BJ (cell line): ENCODE measurements at places on chromosomes 7 and 10. TPM values are rescaled to one million over a fixed set of nuclear protein-coding genes. Genes with fewer than 3 reads are reported as not detected.

DNA sequence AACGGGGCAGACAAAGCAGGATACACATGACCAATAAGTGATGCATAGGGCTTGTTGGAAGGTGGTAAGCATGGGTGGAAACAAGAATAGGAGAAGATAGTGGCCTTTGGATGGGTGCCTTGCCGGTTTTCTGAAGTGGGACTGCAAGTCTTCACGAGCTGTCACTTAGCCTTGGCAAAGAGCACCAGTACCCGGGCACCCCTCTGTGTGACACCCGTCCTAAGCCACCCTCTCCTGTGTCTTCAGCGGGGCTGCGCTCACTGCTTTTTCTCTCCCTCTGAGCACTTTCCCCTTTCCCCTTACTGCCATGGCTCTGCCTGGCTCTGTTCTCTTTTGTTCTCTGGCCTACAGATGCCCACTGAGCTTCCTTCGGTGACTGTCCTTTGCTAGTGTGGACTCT is 399.7 kb upstream of the MKI67 start:
- no peak for DNase-seq

Gene PLPP4
- 30.1 and 35.4 TPM in 2 replicates for polyA plus RNA-seq

Gene TMEM236
- polyA plus RNA-seq, result 0.02 and 0.04 TPM in 2 replicates

DNA sequence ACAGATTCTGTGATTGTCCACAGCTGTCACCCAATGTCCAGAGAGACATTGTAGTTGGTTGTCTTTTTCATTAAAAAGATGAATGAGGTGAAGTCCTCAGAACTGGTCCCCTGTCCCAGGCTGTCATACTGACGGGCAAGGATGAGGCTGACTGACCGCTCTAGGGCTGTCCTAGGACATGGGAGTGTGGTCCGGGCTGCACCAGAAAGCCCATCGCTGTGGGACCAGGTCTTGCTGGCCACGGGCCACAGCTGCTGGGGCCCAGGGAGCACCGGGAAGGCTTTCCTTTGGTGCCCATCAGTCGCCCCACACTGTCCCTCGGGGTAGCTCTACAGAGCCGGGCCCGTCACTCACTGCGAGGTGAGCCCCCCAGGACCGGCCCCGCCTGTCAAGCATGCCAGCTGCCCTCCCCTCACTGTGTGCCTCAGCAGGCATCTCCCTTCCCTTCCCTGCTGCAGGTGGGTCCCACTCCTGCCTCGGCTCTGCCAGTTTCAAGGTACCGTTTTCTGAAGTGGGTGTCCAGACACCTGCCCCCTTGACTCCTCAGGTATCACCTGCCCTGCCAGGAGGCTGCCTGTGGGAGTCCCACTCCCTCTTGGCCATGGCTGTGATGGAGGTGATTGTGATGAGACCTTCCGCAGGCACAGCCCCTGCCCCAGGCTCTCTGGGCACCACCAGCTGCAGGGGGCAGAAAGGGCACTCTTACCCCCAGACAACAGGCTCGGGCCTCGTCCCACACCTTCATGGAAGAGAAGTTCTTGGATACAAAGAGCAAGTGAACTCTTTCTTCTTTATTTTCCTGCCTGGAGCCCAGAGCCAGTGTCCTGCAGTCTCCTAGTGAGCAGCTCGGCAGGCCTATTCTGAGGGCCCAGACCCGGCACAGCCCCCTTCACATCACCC is 21.7 kb downstream of the LRRC27 start:
- no peak for DNase-seq

DNA sequence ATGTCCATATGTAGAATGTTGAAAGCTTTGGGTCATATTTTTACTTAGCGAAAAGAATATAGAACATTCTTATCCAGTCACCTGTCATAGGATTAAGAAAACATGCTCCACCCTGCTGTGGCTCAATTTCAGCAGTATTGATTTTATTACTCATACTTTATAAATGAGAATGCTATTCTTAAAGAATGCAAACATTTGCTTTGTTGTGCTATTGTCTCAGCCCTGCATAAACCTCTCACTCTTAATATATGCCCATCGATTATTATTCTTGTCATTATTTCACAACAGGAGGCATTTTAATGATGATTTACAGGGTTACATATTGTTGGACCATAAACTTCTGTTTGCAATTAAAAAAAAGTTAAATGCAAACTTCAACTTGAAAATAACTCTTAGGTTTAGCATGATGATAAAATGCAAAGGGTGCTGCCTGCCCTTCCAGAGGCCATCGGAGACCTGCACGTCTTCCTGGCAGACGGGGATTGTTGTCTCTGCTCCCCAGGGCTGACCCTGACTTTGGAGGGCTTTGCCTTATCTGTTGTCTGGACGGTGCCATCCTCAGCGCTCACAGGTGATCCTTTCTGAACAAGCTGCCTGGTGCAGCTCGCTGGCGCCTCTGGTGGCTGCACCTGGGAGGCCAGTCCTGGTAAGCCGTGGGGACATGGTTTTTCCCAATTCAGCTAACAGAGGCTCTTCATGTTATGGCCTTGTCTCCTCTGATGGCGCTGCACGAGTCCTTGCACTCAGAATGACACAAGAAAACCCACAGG is 50.0 kb upstream of the SHH start:
- DNase-seq, result no peak

DNA sequence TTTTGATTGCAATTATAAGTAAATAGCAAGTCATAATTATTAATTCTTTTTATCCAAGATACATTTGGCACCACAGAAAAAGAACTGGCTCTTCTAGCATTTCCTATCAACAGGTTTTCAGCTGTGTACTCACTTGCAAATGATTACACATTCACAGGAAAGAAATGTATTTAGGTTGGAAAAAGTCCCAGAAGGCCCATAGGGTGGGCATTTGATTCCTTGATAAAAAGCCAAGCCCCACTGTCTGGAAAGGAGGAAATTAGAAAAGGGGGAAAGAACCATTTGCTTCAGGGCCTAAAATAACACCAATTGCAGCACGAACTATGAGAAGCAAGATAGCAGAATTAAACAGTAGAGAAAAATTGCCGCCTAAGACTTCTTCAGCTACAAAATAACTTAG is 80.8 kb upstream of the COL1A2 start:
- DNase-seq, result no peak

DNA sequence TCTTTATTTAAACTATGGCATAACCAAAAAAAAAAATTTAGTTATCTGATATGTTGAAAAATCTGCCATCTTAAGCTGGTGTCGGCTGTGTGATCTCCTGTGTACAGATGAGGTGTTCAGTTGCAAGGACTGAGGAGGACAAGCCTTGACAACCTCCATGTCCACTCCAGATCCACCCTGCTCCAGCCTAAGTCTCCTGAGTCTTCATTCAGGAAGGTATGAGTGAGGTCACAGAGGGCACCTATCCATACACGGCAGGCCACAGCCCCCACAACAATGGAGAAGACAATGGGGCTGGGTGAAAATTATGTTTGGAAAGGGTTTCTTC is 16.1 kb downstream of the TARP start:
- no peak for DNase-seq

- no peak for DNase-seq
Observed at GRCh38 chr10:20593649-20594048, 303.5 kb downstream of the NEBL start.

Gene GSDME
- 44.3 and 47.2 TPM in 2 replicates for polyA plus RNA-seq

DNA sequence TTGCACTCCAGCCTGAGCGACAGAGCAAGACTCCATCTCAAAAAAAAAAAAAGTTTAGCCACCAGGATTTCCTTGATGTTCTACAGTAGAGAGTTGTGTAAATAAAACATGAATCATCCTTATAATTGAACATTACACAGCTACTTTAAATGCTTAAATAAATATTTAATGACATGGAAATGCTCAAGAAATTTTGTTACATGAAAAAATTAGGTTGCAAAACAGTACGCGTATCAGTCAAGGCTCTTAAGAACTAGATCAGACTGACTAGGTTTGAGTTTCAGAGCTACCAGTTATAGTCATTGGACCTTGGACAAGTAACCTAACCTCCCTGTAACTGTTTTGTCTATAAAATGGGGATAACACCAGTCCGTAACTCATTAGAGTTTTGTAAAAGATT is 38.7 kb upstream of the GSAP start:
- no peak for DNase-seq

Gene LIPN
- not detected in 2 replicates for polyA plus RNA-seq

Gene PAX4
- polyA plus RNA-seq, result not detected in 2 replicates
